ENCODE measurements at places on chromosomes 12 and 14.
A peak's percentile ranks its signal among the peaks of the same experiment; 100 is the strongest.

- no peak for DNase-seq
These were observed 137.1 kb downstream of the PTPRR start for GRCh38 chr12:70783455-70783854.

DNA sequence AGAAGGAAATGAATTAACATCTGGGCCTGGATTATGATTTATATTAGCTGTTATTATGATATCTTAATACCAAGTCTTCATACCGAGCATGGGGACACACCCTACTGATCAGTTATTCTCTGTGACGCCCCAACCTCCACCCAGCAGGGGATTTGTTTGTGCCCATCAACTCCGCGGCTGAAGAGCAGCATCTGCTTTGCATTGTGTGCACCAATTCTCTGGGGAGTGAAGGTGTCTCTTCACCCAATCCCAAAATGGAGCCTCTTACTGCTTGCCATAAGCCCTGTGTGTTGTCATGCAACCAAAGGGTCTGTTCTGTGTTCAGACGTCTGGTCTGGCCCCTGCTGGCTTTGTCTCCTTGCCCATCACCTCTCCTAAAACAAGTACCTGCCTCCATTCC lies 25.4 kb downstream of the DHRS2 start:
- no peak for DNase-seq

DNA sequence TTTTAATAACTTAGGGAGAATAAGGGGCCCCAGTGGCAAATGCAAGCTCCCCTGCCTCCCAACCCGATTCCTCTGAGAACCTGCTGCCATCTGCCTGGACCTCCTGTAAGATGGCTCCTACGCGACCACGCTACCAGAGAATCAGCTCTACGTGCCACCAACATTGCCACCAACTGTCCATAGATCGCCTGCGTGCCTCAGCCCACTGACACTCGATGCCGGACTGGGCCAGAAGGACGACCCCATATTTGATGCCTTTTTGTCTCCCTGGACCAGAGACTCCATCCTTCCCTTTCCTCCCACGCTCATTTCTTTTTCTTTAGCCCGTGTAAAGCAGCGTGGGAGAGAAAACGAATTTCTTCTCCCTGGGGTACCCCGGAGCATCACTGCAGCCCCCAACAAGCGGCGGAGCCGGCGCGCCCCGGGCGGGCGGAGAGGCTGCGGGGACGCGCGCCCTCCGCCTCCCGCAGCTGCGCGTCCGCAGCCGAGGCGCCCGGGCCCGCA lies 565 bp upstream of the KLHL42 start:
- DNase-seq: no peak

GRCh38 chr14:66017927-66018326 lies 468.2 kb upstream of the CCDC196 start:
- DNase-seq: no peak

- DNase-seq: peak; percentile 39
These were observed 38.9 kb upstream of the DICER1 start for GRCh38 chr14:95196268-95196667.

GRCh38 chr14:105486974-105487448 lies 325 bp downstream of the CRIP1 start:
- DNase-seq: no peak

- DNase-seq: no peak
These were observed at the start of gene LGALS3 for GRCh38 chr14:55129086-55129427. Gene LGALS3 (plus strand): TSS chr14:55129252. CDS start chr14:55137374, 8,122 bp downstream.

- no peak for DNase-seq
These were observed 12.4 kb upstream of the GPR132 start for GRCh38 chr14:105077649-105077995.

DNA sequence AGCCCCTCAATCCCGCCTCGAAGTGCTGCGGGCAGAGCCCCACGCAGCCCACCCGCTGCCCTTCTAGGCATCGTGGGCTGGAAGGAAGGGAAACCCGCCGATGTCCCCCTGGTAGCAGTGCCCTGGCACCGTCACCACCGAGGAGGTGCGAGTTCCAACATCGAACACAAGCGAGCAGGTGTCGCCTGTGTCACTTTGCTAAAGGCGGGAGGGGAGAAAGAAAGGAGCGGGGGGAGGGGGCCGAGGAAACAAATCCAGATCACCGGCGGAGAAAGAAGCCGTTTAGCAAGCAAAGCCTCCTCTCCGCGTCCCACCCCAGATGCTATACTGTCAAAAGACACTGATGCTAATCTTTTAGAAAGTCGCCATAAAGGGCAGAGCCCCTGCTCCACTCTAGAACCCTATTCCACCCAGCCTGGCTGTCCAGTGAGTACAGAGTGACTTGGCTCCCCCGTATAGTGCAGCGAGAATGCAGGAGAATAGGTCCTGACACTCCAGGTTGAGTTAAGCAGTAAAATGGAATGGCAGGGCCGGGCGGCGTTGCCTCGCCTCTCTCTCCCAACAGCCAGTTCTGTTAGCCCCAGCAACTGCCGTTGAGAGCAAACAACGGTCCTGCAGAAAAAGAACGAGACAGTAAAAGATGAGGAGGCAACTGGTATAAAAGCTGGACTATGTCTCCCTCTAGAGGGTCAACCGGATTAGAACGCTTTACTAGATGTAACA lies 67.9 kb upstream of the USP15 start:
- peak; percentile 57 for DNase-seq

- peak; percentile 67 for DNase-seq
These were observed 15.0 kb downstream of the CCND2 start for GRCh38 chr12:4288296-4289131.

- DNase-seq: no peak
These were observed 35.0 kb downstream of the MMAB start for GRCh38 chr12:109538191-109538863.

- no peak for DNase-seq
These were observed 4.9 kb downstream of the KRT83 start for GRCh38 chr12:52316290-52316689.

GRCh38 chr12:70049596-70050360 lies 193.5 kb upstream of the CNOT2 start:
- peak; percentile 9 for DNase-seq

DNA sequence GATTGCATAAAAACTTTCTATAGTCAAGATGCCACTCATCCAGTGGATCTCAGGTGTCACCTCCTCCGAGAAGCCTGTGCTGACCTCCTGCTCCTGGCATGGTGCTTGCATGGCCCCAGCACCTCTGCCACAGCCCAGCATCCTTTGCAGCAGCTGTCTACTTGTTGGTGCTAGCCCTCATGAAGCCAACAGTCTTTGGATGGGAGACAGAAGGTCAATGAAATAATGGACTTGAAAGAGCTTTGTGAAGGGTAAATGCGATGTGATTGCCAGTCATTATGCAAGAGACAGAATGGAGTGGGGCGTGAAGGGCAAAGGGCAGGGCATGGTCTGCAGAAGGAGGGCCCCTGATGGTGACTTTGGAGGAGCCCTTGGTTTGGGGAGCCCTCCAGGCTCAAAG lies 63.0 kb upstream of the CLMN start:
- DNase-seq: no peak

DNA sequence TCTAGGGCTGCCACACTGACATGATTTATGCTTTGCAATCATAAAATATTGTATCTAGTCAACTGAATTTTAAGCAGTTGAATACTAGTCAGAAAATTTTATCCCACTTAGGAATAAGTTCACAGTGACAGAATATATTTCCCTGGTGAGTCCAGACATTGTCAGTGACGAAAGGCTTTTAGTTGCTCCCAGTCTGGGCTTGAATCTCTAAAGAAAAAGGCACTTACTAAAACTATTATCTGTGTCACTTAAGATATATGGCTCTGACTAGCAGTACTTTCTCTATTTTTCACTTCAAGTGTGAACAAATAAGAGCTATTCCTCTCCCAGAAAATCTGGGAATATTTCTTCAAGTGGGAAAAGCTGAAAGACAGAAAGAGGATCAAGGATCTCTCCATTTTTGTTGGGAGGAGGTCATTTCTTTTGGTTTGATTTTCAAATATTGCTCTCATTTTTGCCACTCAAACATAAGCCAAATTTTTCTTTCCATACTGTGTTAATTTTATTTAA lies 1262.3 kb upstream of the USP15 start:
- no peak for DNase-seq

DNA sequence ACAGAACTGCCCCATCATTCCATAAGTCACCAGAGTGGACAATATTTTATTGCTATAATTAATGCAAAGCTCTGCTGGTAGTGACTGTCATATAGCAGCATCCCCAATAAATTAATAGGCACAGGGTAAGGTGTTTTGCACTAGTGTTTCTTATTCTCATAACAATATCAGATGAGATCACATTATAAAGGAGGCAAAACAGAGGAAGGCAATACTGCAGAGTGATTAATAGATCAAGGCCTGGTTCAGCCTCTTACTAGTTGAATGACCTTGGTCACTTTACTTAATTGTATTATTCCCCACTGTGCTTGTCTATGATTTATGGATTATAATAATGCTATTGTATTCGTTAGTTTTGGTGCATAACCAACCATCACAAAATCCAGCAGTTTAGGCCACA lies 784.8 kb downstream of the VRK1 start:
- no peak for DNase-seq

- no peak for DNase-seq
These were observed 591 bp downstream of the GXYLT1 start for GRCh38 chr12:42144158-42144407.

DNA sequence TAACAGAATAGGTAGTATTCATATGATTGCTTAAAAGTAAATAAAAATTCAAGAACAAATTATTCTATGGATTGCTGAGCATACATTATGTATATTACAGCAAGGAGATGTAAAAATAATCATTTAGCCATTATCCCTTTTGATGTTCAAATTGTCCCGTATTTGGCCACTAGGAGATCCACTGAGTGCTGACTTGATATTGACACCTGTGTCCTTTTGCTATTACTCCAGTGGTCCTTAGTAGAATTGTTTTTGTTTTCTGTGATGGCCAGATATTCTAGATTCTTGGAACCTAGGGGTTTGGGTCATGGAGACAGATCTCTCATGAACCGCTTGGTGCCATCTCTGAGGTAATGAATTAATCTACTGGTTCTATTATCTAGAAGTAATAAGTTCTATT lies 16.8 kb downstream of the ERO1A start:
- DNase-seq: no peak

DNA sequence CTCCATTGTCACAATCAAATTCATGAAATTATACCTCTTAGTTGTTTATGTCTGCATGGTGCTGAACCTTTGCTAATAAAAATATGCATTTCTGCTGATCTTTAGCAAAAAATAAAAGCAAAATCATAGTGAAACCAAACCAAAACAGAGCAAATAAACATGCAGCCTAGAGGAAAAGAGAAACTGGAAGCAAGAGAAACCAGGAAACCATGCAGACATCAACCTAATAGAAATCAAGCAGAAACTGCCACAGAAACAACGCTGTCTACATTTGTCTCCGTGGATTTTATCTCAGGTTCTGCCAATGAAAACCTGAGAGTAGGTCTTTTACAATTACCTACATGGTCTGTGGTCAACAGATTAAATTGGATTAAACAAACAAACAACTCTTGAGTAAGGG lies 173.7 kb downstream of the SYT10 start:
- DNase-seq: no peak

DNA sequence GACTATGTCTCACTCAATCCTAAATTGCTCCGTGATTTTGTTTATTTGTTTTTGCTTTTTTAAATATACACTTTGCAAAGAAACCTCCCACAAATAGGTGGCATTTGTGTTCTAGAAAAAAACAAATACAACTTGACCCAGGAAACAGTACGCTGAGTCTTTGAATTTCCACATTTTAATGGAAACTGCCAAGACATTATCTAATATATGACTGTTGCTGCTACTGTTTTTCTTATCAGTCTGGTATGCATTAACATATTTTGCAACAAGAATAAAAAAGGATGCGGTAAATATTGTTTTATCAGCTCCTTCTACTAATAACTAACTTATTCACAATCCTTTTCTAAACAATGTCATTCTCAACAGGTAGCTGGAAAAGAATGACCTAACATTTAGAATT lies 187.4 kb downstream of the LRIG3 start:
- DNase-seq: no peak

- DNase-seq: no peak
These were observed 1.3 kb upstream of the RPGRIP1 start for GRCh38 chr14:21278632-21279031.

- no peak for DNase-seq
These were observed 44.5 kb downstream of the BEGAIN start for GRCh38 chr14:100542619-100543205.

GRCh38 chr12:129614221-129614885 lies 289.5 kb downstream of the TMEM132D start:
- no peak for DNase-seq

- no peak for DNase-seq
These were observed 87.1 kb downstream of the ZFP36L1 start for GRCh38 chr14:68705741-68706283.

DNA sequence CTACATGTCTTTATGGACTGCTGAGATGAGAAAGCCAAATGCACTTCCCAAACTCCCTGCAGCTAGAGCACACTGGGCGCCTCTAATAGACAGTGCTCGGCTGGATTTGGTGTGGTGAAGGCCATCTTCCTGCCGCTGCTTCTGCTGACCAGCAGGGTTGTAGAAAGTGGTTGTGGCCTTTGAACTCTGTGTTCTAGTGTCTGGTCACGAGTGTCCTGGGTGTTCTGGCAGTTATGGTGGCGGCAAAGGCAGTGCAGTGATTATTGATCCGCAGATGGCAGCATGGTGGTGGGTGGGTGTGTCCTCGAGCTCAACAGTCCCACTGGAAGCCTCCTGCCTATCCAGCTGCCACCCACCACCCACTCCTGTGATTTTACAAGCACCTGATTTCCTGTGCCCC lies 43.4 kb downstream of the SMIM41 start:
- DNase-seq: no peak

GRCh38 chr14:63800651-63801375 lies 52.0 kb upstream of the SYNE2 start:
- DNase-seq: no peak

- no peak for DNase-seq
These were observed 290.4 kb downstream of the SLC16A7 start for GRCh38 chr12:59886131-59886733.

DNA sequence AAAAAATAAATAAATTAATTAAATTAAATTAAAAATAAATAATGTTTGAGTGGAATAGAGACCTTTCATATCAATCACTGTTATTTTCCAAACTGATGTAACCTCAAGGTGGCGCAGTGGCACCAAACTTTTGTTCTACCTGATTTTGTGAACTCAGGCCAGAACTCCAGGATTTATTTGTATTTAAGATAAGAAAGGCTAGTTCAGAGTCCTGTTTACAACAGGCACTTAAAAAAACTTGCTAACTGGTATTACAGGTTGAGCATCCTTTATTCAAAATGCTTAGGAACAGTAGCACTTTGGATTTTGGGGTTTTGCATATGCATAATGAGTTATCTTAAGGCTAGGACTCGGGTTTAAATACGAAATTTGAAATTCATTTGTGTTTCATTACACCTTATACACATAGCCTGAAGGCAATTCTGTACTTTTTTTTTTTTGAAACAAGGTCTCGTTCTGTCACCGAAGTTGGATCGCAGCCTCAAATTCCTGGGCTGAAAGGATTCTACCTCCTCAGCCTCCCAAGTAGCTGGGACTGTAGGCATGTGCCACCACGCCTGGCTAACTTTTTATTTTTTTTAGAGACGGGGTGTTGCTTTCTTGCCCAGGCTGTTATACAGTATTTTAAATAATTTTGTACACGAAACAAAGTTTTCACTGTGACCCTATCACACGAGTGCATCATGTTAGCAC lies 32.4 kb downstream of the YY1 start:
- DNase-seq: no peak

All from HL-60 (cell line).